Thymus (tissue), 14 donors: ENCODE measurements at places on chromosomes 4 and X. TPM values are rescaled to one million over a fixed set of nuclear protein-coding genes. Genes with fewer than 3 reads are reported as not detected.

GRCh38 chr4:58274553-58274952, 1164.4 kb upstream of the IGFBP7 start:
- DNase-seq = no peak

- DNase-seq = no peak
These were observed 57.2 kb downstream of the EGF start for GRCh38 chr4:109969919-109970318.

GRCh38 chr4:186622788-186623464, 67.6 kb upstream of the MTNR1A start:
- no peak for DNase-seq

- no peak for DNase-seq
These were observed at the start of gene NPY1R for GRCh38 chr4:163332526-163333406. NPY1R (minus strand) TSS chr4:163332596; CDS start chr4:163326554, 6,042 bp downstream.

DNA sequence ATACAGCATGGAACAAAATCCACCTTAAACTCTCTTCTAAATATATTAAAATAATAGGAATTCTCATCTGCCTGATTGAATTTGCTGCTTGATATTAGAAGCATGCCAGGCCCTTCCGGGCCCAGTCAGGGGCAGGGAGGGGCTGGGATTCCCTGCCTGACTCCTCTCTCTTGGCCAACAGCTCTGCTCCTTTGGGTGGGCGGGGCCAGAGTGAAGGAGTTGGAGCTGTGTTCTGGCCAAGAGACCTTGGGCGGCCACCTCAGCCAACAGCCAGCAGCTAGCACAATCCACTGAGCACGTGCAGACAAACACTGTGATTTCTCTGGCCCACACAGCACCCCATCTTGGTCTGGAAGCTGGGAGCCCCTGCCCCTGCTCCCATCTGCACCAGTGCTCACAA, 140.3 kb downstream of the PJA1 start:
- no peak for DNase-seq

- DNase-seq = no peak
These were observed 492.5 kb upstream of the INTU start for GRCh38 chr4:127140306-127140705.

- no peak for DNase-seq
These were observed 242.9 kb upstream of the GK2 start for GRCh38 chr4:79650794-79651431.

GRCh38 chrX:68503836-68504636, 5.2 kb downstream of the YIPF6 start:
- DNase-seq = no peak

DNA sequence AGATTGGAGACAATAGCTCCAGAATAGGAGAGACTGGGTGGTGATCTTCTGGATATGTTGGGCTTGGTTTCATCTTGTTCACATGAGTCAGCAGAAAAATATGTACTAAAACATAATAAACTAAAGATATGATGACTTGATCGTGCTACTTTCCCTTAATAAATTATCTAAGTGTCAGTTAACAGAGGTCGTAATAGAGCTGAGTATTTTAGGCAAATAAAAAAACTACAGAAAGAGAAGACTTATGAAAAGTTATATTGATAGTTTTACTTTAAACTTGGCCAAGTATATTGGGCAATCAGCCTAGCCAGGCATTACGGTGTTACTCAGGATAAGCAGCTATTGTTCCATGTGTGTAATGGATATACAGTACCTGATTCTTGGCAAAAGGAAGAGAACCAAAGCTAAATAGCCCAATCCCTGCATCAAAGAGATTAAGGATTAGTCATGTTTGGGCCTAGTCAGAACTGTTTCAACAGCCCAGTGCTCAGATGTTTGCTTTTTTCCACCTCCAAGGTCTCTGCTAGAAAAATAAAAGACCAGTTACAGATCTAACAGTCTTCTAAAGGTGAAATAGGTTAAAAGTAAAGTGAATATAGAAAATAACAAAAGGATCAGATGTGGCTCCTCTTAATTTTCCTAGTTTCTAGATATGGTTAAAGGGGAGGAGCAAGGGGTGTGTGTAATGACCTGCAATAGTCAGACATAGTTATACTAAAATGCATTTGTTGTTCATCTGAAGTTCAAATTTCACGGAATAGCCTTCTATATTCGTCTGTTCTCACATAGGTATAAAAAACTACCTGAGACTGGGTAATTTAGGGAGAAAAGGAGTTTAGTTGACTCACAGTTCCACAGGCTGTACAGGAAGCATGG, 262.6 kb downstream of the ADGRL3 start:
- DNase-seq = no peak

GRCh38 chr4:147510962-147511668, 30.2 kb downstream of the EDNRA start:
- no peak for DNase-seq

GRCh38 chr4:168892475-168892874, 117.6 kb downstream of the CBR4 start:
- no peak for DNase-seq

- DNase-seq = no peak
These were observed 28.3 kb downstream of the RASL11B start for GRCh38 chr4:52890521-52890791.

- no peak for DNase-seq
These were observed 24.7 kb downstream of the TAB3 start for GRCh38 chrX:30864383-30864785.

DNA sequence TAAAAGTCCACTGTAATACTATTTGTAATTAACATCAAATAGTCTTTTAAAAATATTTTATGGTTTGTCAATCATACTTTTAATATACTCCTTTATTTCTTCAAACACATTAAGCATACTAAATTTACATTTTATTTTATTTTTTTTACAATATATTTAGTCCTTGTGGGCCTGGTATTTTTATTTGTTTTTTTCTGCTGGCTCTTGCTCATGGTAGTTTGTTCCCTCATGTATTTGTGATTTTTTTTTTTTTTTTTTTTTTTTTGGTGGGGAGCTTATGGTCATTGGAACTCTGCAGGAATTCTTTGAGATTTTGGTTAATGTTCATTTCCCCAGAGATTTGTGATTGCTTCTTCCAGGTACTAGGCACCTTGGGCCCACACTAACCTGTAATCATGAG, 185.5 kb downstream of the PDGFRA start:
- no peak for DNase-seq

DNA sequence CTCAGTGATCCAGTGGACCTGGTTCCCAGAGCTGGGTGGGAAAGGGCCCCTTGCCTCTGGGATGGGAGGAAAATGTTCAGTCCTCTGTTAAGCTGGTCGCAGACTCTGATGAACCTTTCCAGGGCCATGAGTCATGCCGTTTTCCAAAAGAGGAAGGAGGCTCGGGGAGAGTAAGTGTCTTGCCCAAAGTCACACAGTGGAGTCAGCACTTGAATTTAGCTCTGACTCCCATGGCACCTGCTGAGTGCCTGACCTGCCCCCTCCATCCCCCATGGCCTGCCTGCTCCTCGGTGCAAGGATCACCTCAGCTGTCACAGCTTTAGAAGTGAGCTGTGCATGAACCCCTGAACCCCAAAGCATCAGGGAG, 14.0 kb upstream of the KIAA0232 start:
- DNase-seq = no peak

DNA sequence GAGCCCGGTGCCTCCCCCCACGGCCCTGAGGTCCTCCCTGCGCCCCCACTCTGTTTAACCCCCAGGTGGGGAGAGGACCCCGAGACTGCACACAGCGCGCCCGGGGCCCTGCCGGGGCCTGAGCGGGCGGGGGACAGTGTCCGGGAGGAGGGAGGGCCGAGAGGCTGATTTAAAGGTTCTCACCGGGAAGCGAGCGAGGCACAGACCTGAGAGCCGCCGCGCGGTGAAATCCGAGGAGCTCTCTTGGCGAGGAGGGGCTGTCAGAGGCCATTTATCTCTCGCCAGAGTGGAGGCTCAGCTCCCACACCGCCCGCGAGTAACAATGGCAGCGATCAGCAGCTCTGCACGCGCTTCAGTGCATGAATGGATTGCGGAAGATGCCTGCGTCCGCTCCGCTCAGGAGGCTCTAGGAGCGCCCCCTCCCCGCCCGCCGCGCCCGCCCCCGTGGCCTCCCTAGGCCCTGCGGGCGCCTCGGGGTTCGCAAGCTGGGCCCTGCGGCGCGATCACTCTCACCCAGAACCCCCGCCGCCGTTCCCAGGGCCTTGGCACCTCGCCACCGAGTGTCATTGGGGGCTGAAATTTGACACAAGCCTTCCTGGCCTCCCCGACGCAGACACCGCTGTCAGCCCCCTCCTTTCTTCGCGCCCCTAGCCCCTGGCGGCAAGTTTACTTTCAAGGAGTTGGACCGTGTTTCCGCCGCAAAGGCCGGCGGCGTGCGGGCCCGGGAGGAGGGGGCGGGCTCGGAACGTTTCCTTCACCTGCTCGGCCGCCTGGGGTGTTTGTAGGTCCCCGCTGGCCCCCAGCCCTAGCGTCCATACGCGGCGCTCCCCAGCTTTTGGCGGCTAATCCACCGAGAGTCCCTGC, 48.7 kb upstream of the BCOR start:
- DNase-seq = no peak

DNA sequence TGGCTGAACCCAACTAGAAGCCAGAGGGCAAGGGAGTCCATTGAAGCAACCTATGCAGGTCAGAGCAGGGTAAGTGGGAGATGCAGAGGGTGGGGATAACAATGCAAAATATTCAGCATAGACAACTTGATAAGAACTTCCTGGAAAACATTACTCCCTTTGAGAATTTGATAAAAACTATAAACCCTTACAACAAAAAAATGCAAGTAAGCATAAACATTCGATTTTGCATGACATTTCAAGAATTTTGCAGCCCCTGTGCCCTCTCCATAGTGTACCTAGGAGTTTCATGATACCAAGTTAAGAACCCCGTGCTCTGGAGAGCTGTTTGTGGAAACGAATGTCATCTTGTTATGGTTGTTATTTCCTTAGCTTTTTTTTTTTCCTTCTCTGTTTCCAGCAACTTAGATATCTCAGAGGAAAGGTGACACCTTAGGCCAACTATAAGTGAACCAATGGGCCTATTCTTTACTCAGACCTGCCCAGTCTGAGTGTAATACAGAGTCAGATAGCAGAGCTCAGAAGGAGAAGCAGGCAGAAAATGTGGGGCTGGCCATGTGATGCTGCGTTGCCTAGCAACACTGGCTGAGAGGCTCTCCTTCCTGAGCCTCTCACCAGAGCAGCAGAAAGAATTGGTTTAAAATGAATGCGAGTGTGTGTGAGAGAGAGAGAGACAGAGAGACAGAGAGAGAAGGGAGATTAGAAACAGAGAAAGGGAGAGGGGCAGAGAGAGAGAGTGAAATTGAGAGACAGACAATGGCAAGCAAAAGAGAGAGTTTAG, 36.7 kb upstream of the GABRQ start:
- DNase-seq = no peak

DNA sequence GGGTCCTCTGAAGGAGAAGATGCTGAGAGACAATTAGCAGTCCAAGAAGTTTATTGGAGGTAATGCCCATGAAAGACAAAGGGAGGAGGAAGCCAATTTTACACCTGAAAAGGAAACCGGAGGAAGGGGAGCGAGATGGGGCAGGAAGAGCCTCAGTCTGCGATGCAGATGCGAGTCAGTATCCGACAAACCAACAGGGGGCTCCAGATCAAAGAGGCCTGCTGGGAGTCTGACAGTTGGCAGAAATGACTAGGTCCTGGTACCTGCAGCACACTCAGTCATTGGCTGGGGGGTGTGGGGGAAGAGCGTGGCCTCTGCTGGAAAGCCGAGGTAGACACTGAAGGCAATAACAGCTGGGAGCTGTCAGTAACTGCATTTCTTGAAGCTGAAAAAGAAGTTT, 231.1 kb upstream of the CENPE start:
- DNase-seq = no peak

DNA sequence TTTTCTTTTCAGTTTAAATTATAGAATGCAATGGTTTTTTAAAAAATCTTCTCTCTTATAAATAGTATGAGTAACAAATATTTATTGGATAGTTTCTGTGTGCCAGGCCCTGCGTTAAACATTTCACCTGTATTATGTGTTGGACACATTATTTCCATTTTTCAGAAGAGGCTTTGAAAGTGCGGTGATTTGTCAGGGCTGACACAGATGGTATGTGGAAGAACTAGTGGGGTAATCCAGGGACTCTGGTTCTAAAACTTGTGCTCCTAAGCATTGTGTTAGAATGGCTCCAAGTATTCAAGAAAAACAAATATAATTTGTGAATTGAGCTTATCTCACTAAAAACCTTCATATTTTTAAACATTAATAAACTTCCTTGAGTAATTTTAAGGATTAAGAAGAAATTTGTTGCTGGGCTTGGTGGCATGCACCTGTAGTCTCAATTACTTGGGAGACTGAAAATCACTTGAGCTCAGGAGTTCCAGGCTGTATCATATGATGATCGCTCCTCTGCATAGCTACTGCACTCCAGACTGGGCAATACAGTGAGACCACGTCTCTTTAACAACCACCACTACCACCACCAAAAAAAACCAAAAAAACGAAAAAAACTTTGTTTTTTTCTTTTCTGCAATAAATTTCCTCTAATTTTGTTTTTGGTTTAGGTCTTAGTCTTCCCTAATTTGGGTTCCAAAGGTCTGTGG, 40.0 kb downstream of the RAPGEF2 start:
- DNase-seq = no peak

The ODAPH gene
- total RNA-seq = not detected

The IKBKG gene
- total RNA-seq = 17.7 TPM

The HELT gene
- not detected for total RNA-seq

The DCAF8L2 gene
- not detected for total RNA-seq

The PPEF1 gene
- total RNA-seq = 0.28 TPM

The NFXL1 gene
- total RNA-seq = 5.9 TPM

The HSFX4 gene
- 0.28 TPM for total RNA-seq

The S100G gene
- not detected for total RNA-seq

The CENPVL2 gene
- 0.24 TPM for total RNA-seq

The ZBTB49 gene
- total RNA-seq = 4.5 TPM

The EDNRA gene
- total RNA-seq = 10.1 TPM
